ENCODE measurements at places on chromosomes 3 and 15.

GRCh38 chr15:57477736-57478522 is 101.6 kb downstream of the CGNL1 start:
- peak overlapping the region; percentile 93 for H3K27ac ChIP-seq
- peaks cover 4% of the 10 kb centered on the region for H3K36me3 ChIP-seq
- H3K27me3 ChIP-seq, result no peaks in the 10 kb centered on the region
- peaks cover 48% of the 10 kb centered on the region for H3K4me1 ChIP-seq
- DNase-seq, result peak; percentile 82

GRCh38 chr3:123733805-123734526 is 149.1 kb upstream of the HACD2 start:
- H3K27ac ChIP-seq, result no peak overlapping the region
- H3K36me3 ChIP-seq, result no peaks in the 10 kb centered on the region
- no peak overlapping the region for H3K4me3 ChIP-seq
- no peaks in the 10 kb centered on the region for H3K4me1 ChIP-seq
- DNase-seq, result no peak
- H3K27me3 ChIP-seq, result no peaks in the 10 kb centered on the region

GRCh38 chr3:108119398-108120104 is 28.7 kb upstream of the CD47 start:
- no peaks in the 10 kb centered on the region for H3K36me3 ChIP-seq
- peaks cover 2% of the 10 kb centered on the region for H3K4me1 ChIP-seq
- no peak for DNase-seq
- H3K27me3 ChIP-seq, result no peaks in the 10 kb centered on the region
- H3K4me3 ChIP-seq, result no peak overlapping the region
- H3K27ac ChIP-seq, result no peak overlapping the region

DNA sequence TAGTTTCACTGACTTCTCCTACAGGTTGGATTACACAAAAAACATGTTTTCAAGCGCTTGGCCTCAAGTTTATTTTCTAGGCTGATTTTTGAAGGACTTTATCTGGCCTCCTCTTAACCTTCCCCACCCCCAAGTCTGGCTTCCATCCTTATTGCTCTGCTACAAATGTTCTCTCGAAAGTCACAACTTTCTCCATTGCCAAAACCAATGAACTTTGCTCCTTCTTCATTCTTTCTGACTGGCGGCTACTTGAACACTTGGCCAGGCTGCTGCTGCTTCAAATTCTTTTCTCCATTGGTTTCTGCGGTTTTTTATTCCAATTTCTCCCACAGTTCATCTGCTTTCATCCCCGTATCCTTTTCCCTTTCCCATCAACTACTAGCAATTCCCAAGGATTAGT is 106.6 kb downstream of the TOP2B start:
- H3K4me3 ChIP-seq, result no peak overlapping the region
- H3K27ac ChIP-seq, result no peak overlapping the region
- H3K36me3 ChIP-seq, result no peaks in the 10 kb centered on the region
- no peaks in the 10 kb centered on the region for H3K4me1 ChIP-seq
- no peaks in the 10 kb centered on the region for H3K27me3 ChIP-seq
- DNase-seq, result no peak

DNA sequence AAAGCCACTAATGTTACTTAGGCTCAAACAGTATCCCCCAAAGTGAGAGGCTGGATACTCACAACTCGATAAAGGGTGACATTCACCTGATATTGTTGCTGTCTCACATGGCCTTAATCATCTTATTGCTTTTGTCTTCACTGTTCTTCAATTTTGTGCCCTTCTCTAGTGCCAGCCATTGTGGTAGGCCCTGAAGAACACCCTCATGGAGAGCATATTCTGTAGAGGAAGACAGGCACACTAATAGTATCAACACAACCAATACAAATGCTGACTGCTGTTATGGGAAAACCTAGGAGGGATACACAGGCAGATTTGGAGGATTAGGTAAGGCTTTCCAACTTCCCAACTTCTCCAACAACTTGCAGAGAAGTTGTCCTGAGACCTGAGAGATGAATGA is 4.1 kb upstream of the BLM start:
- DNase-seq, result no peak
- H3K27me3 ChIP-seq, result no peaks in the 10 kb centered on the region
- H3K36me3 ChIP-seq, result no peaks in the 10 kb centered on the region
- H3K27ac ChIP-seq, result no peak overlapping the region
- H3K4me1 ChIP-seq, result peaks cover 10% of the 10 kb centered on the region

GRCh38 chr3:3110749-3111361 is 681 bp upstream of the IL5RA start:
- no peaks in the 10 kb centered on the region for H3K4me1 ChIP-seq
- no peak overlapping the region for H3K27ac ChIP-seq
- no peaks in the 10 kb centered on the region for H3K27me3 ChIP-seq
- no peak for DNase-seq
- H3K36me3 ChIP-seq, result no peaks in the 10 kb centered on the region
- no peak overlapping the region for H3K4me3 ChIP-seq

DNA sequence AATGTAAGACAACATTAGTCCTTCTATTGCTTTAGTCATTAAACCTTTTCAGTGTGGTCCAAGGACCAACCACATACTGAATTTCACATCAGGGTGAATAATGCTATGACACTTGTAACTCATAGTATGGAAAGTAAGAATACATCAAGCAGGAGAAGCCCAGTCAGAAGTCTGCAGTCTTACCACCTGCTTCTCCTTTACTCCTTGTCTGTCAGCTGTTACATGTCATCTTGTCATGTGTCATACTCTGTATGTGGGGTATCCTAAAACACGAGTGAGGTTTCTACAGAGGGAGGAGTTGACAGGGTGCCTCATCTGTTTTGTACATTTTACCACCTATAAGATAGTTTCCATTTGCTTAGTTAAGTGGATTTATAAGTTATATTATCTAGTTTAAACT is 32.8 kb upstream of the EID1 start:
- no peak overlapping the region for H3K27ac ChIP-seq
- no peaks in the 10 kb centered on the region for H3K4me1 ChIP-seq
- no peaks in the 10 kb centered on the region for H3K36me3 ChIP-seq
- H3K4me3 ChIP-seq, result no peak overlapping the region

DNA sequence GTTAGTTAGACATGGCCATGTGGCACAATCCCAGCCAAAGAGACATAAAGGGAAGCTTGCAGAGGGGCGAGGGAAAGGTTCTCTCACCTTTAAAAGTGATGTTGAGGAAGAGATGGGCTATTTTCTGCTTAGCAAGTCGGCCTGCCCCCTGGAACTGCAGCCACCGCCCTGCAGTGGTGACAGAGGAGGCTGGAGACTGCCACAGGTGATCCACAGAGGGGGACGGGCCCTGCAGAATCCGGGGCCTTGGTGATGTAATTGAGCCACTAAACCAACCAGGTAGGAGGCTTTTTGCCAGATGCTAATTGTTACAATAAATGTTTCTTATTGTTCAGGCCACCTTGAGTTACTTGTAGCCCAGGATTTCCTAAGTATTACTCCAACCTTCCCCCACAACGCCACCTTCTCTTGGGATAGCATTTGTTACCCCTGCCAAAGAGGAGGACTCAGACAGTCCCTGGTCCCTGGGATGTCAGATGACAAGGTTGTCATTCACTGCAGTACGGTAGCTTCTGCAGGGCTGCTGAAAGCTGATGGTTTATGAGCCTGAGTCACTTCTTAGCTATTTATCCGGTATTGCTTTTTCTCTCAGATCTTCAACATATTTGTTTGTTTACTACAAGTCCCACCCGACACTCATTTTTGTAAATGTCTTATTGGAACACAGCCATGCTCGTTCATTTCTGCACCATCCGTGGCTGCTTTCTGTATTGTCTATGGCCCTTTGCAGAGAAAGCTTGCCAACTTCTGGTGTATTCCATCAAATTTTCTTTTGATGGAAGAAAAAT is 63.3 kb upstream of the SEC61A1 start:
- no peak for DNase-seq
- no peak overlapping the region for H3K4me3 ChIP-seq
- no peaks in the 10 kb centered on the region for H3K27me3 ChIP-seq
- no peak overlapping the region for H3K27ac ChIP-seq

DNA sequence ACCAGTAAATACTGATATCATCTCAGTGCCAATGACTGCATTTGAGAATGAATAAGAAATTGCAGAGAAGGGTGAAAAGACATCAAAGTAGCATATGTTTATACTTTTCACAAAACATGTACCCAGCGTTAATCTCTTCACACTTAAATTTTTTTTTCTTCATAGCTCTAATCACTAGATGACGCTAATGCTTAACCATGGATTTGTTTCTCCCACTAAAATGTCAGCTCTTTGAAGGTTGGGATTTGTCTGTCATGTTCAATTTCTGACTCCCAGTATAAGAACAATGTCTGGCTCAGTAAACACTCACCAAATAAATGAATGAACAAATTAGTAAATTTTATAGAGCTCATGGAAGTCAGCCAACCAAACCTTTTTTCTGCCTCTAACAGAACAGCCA is 78.3 kb upstream of the LMCD1 start:
- no peak overlapping the region for H3K4me3 ChIP-seq
- DNase-seq, result no peak
- H3K27ac ChIP-seq, result no peak overlapping the region
- H3K27me3 ChIP-seq, result no peaks in the 10 kb centered on the region
- H3K4me1 ChIP-seq, result no peaks in the 10 kb centered on the region

GRCh38 chr3:54033761-54034160 is 88.6 kb upstream of the CACNA2D3 start:
- no peak for DNase-seq
- no peak overlapping the region for H3K27ac ChIP-seq
- H3K27me3 ChIP-seq, result no peaks in the 10 kb centered on the region

DNA sequence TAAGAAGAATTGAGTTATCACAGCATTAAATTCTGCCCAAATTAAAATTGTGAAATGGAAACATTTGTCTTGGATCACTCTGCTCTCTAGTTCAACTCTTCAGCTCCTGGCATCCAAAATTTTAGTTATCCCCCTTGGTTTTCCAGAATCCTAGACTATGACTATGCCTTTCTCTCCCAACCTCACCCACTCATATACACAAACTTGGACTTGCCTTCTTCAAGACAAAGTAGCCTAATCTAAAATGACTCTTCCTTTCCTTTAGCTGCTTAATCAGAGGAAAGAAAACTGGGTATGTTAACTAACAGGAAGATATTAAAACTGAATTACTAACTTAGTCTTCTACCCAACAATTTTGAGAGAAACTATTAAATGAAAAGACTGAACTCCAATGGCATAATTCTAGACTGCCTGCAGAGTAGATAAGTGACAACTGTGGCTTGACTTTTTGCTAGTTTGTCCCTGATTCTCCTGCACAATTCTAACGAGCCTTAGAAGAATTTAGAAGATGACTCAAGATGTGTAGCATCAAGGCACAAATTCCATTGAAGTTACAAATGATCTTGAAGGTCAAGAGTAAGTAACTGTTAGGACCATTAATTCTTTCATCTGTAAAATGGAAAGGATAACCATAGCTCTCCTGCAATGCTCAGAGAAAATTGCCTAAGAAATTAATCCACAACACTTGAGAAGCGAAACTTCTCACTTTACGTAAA is 5.2 kb upstream of the GOLIM4 start:
- H3K4me1 ChIP-seq, result no peaks in the 10 kb centered on the region
- H3K27me3 ChIP-seq, result no peaks in the 10 kb centered on the region
- H3K36me3 ChIP-seq, result no peaks in the 10 kb centered on the region
- H3K4me3 ChIP-seq, result no peak overlapping the region
- no peak overlapping the region for H3K27ac ChIP-seq

Data from kidney (tissue), 22 donors.